ENCODE measurements at places on chromosomes 16 and 17. TPM values are rescaled to one million over a fixed set of nuclear protein-coding genes. Genes with fewer than 3 reads are reported as not detected.

BCL7C gene
- total RNA-seq = 39.0 TPM

CD300LB gene
- 0.48 TPM for total RNA-seq

ZFHX3 gene
- total RNA-seq = 34.0 TPM

EVI2A gene
- total RNA-seq = 3.6 TPM

CCDC40 gene
- 16.6 TPM for total RNA-seq

GRCh38 chr16:67034487-67034886 lies 5.5 kb downstream of the CBFB start:
- H3K4me1 ChIP-seq = peaks cover 5% of the 10 kb centered on the region
- H3K4me3 ChIP-seq = no peak overlapping the region

GRCh38 chr16:53781023-53781605 lies 77.2 kb downstream of the FTO start:
- no peak overlapping the region for H3K4me3 ChIP-seq
- H3K27ac ChIP-seq = no peak overlapping the region
- H3K4me1 ChIP-seq = no peaks in the 10 kb centered on the region
- H3K36me3 ChIP-seq = no peaks in the 10 kb centered on the region
- no peaks in the 10 kb centered on the region for H3K27me3 ChIP-seq

DNA sequence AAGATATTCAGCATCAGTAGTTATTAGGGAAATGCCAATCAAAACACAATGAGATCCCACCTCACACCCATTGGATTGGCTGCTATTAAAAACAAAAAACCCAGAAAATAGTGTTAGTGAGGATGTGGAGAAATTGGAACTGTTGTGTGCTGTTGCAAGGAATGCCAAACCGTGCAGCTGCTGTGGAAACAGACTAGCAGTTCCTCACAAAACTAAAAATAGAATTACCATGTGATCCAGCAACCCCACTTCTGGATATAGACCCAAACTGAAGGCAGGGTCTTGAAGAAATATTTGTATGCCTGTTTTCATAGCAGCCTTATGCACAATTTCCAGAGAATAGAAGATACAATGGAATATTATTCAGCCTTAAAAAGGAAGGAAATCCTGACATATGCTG lies 46.0 kb downstream of the FOXK2 start:
- H3K4me3 ChIP-seq = no peak overlapping the region
- H3K36me3 ChIP-seq = no peaks in the 10 kb centered on the region
- H3K27ac ChIP-seq = no peak overlapping the region
- H3K4me1 ChIP-seq = no peaks in the 10 kb centered on the region
- no peak for DNase-seq
- no peaks in the 10 kb centered on the region for H3K27me3 ChIP-seq

- no peaks in the 10 kb centered on the region for H3K4me1 ChIP-seq
- H3K4me3 ChIP-seq = no peak overlapping the region
- H3K36me3 ChIP-seq = no peaks in the 10 kb centered on the region
- H3K27me3 ChIP-seq = no peaks in the 10 kb centered on the region
Measured at GRCh38 chr17:76033139-76033538, 6.0 kb upstream of the EVPL start.

DNA sequence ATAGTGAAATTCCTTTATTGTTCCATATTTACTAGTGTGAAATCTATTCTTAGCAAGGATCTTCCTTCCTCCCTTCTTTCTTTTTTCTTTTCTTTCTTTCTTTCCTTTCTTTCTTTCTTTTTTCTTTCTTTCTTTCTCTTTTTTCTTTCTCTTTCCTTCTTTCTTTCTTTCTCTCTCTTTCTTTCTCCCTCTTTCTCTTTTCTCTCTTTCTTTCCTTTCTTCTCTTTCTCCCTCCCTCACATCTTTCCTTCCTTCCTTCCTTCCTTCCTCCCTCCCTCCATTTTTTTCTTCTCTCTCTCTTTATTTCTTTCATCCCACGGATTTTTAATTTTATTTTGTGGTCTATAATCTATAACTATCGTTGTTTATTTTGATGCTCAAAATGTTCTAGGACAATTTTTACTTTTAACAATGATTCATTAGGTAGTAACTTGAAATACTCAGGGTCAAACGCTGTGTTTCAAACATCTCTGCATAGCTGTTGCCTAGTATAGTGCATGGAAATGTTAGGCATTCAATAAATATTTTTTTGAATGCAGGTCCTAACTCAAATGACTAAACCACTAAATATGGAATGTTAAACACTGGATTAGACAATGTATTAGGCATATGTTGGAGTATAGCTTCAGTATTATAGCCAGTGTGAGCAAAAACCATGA lies 178.3 kb downstream of the MAP2K6 start:
- no peaks in the 10 kb centered on the region for H3K27me3 ChIP-seq
- no peak for DNase-seq
- no peaks in the 10 kb centered on the region for H3K4me1 ChIP-seq
- H3K4me3 ChIP-seq = no peak overlapping the region
- H3K36me3 ChIP-seq = no peaks in the 10 kb centered on the region

GRCh38 chr17:75771334-75772281 lies 6.6 kb upstream of the GALK1 start:
- H3K27ac ChIP-seq = peak overlapping the region; percentile 44
- peaks cover 9% of the 10 kb centered on the region for H3K4me1 ChIP-seq
- no peaks in the 10 kb centered on the region for H3K27me3 ChIP-seq
- no peak for DNase-seq
- H3K4me3 ChIP-seq = no peak overlapping the region

DNA sequence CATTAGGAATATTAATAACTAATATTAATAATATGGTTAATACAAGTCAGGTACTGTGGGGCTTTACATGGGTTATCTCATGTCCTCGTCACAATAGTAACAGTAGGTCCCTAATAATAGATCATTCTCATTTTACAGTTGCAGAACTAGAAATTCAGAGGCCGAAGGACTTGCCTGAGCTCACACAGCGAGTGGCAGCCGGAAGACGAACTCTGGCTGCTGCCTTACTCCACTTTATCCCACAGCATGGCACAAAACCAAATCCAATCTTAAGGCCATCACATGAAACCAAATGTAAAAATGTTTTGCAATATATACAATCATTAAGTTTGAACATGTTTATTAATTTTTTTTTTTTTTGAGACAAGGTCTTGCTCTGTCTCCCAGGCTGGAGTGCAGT lies 13.6 kb downstream of the GNA13 start:
- no peak overlapping the region for H3K27ac ChIP-seq
- DNase-seq = no peak
- no peak overlapping the region for H3K4me3 ChIP-seq
- no peaks in the 10 kb centered on the region for H3K36me3 ChIP-seq

- DNase-seq = peak; percentile 69
- no peaks in the 10 kb centered on the region for H3K27me3 ChIP-seq
- peak within 1 kb of the TSS; percentile 68 for H3K4me3 ChIP-seq
Measured at GRCh38 chr17:68600931-68601564, at the start of gene FAM20A. FAM20A (minus strand) TSS chr17:68601367; CDS start chr17:68600666, 701 bp downstream.

Data from uterus (tissue), 4 donors.